ENCODE measurements at places on chromosomes 16 and 17.

DNA sequence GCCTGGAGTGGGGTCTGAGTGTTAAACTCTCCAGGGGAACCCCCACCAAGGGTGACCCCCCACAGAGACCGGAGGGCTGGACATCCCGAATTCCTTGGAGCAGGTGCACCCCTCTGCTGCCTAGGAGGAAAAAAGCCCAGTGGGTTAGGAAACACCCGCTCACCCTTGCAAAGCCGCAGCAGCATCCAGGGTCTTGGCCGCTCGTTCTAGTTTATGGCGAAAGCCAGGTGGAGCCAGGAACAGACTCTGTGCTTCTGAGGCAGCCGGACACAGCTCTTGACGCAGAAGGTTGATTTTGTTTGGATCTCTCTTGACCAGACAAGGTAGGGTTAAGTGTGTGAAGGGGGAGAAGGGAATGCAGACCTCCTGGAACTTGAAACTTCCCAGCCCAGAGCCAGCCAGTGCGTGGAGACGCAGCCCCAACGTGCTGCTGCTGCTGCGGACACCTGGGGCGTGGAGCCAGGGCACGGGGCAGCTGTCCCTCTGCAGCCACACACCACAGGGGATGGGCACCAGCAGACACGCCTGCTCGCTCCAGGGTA, 154.5 kb downstream of the LAT start:
- DNase-seq = no peak

- no peak for DNase-seq
These were observed 66.6 kb upstream of the LHX1 start for GRCh38 chr17:36870720-36870999.

- DNase-seq = peak; percentile 65
These were observed at the start of gene TRIM47 for GRCh38 chr17:75878174-75878998. TSS of gene TRIM47 (minus strand) at chr17:75878581. CDS start at chr17:75878548, 33 bp downstream.

GRCh38 chr17:74182041-74182723, 21.3 kb upstream of the RPL38 start:
- no peak for DNase-seq

GRCh38 chr17:82754297-82755208, 2.7 kb downstream of the TBCD start:
- DNase-seq = no peak

GRCh38 chr16:20884240-20884556, 16.0 kb downstream of the DCUN1D3 start:
- DNase-seq = peak; percentile 91

DNA sequence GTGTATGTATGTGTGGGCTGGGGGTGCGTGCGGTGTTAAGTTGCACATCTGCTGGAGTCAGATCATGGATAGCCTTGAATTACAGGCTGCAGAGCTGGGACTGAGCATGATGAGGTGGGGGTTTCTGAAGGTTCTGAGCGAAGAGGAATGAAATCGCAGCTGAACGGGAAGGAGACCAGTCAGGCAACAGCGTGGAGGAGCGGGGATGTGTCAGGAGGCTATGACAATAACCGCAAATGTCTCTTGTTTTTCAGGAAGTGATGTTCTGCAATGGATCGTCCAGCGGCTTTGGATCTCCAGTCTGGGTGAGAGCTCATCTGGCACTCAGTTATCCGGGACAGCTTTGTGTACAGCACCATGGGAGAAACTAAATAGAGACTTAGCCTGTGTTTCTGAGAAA, 20.9 kb downstream of the RGS9 start:
- DNase-seq = no peak

DNA sequence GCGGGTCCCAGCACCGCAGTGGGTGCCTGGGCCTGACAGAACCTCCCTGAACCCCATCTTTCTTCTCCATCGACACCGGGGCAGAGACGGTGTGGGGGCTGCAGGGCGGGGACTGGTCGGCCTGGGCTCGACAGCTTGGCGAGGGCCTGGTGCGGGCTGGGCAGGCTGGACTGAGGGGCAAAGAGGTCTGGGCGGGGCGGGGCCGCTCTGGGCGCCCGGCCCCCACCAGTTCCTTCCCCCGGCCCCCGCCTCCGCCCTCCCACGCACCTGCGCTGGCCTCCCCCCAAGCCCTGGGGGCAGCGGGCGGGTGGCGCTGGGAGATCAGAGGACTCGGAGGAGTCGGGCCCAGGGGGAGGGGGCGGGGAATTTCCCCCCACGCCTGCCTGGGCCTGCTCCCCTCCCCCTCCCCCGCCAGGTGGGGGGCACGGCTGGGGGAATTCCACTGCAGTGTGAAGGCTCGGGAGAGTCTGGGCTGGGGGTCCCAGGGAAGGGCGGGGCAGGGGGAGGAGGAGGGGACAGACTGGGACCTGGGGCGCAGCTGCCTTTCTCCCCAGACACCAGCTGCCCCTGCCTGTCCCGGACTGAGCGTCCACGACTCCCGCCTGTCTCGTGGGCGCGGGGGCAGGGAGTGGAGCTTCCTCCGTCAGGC, 877 bp upstream of the KREMEN2 start:
- DNase-seq = no peak

GRCh38 chr17:57823469-57824401, 26.1 kb downstream of the MRPS23 start:
- peak; percentile 51 for DNase-seq

- DNase-seq = no peak
These were observed 185.1 kb downstream of the RPTOR start for GRCh38 chr17:80729761-80730160.

- peak; percentile 15 for DNase-seq
These were observed 6.8 kb upstream of the CYB5B start for GRCh38 chr16:69417520-69418199.

- no peak for DNase-seq
These were observed 261.0 kb downstream of the SOX9 start for GRCh38 chr17:72381597-72382397.

GRCh38 chr17:78734793-78735641, 47.1 kb downstream of the CYTH1 start:
- DNase-seq = no peak

- no peak for DNase-seq
These were observed 11.7 kb downstream of the CMTM3 start for GRCh38 chr16:66616169-66616568.

- DNase-seq = peak; percentile 87
These were observed 105.8 kb downstream of the NOG start for GRCh38 chr17:56699186-56699894.

DNA sequence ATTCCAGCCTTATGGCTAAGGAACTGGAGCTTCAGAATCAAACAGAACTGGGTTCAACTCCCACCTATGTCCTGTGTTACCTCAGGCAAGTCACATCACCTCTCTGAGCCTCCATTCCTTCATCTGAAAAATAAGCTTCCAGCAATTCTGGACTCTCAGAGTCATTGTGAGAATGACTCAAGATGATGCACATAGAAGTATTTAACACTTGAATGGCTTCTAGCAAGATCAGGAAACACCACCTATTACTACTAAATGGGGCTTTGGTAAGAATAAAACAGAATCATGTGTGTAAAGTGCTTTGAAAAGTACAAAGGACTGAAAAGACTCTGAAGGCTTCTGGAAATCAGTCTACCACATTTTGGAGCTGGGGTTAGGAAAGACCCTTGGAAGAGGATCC, 30.8 kb upstream of the CALB2 start:
- DNase-seq = no peak

DNA sequence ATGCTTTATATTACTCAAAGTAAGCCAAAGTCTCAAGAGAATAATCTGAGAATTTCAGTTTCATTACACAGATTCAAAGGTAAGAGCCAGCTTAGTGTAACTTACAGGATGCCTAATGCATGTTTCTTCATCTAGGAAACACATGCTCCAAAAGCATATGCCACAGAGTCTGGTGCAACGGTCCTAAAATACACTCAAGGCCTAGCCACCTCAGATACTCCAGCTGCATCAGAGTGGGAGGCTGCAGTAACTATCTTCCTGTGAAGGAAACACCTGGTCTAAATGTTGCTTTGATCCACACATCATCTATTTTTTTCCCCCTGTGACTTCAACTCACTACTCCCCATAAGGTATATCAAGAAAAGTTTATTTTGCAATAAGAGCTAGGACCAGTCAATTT, 51.6 kb upstream of the CORO6 start:
- DNase-seq = no peak

Data from fibroblast of lung (primary cell).